Neural progenitor cell (in vitro differentiated cells): ENCODE measurements at places on chromosomes 1 and 21.

DNA sequence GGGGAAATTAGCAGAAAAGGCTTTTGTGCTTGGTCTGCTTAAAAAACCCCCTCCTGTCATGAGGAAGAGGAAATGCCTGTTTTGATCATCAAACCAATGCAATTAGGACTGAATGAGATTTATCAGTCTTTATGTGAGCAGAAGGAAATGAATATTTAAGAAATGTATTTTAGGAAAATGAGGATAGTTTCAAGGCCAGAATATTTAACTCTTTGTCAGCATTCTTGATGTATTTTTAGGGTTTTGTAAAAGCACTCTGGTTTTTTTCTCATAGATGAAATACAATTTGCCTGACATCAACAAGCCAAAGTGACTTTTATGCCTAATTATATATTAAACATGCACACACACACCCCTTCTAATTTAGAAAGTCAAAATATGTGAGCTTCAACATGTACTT, 213.8 kb downstream of the GRIK1 start:
- no peak overlapping the region for H3K4me3 ChIP-seq
- no peaks in the 10 kb centered on the region for H3K36me3 ChIP-seq
- H3K27ac ChIP-seq, result no peak overlapping the region

- H3K27ac ChIP-seq, result no peak overlapping the region
- H3K4me3 ChIP-seq, result no peak overlapping the region
- H3K4me1 ChIP-seq, result no peaks in the 10 kb centered on the region
These were observed 16.2 kb downstream of the LAPTM5 start for GRCh38 chr1:30741239-30741894.

DNA sequence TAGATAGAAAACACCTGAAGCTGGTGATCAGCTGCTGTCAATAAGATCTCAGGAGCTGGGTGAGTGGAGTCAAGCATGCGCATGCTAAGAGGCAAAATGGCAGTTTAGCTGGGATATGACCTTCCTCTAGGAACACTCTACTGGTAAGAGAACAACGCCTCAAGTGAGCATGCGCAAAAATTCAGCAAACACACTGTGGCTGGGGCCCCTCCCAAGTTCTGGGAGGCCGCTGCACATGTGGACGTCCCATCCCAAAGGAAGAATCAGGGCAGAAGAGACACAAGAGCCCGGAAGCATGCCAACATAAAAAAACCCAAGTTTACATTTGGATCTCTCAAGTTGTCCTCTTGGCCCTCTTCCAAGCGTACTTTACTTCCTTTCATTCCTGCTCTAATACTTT, 126.3 kb upstream of the F3 start:
- no peaks in the 10 kb centered on the region for H3K27me3 ChIP-seq
- no peak for DNase-seq
- H3K27ac ChIP-seq, result no peak overlapping the region
- no peak overlapping the region for H3K4me3 ChIP-seq
- H3K4me1 ChIP-seq, result peaks cover 3% of the 10 kb centered on the region

- H3K27me3 ChIP-seq, result no peaks in the 10 kb centered on the region
- no peak for DNase-seq
- H3K27ac ChIP-seq, result no peak overlapping the region
- no peaks in the 10 kb centered on the region for H3K4me1 ChIP-seq
These were observed 130.0 kb upstream of the BMP8A start for GRCh38 chr1:39361446-39361845.

GRCh38 chr1:207191776-207192175, 87.7 kb downstream of the C4BPA start:
- H3K27me3 ChIP-seq, result no peaks in the 10 kb centered on the region
- H3K4me3 ChIP-seq, result no peak overlapping the region
- no peak overlapping the region for H3K27ac ChIP-seq
- DNase-seq, result no peak

GRCh38 chr21:15592271-15592860, 137.4 kb upstream of the USP25 start:
- H3K27ac ChIP-seq, result no peak overlapping the region
- DNase-seq, result peak; percentile 25
- H3K4me1 ChIP-seq, result no peaks in the 10 kb centered on the region
- no peaks in the 10 kb centered on the region for H3K27me3 ChIP-seq
- no peak overlapping the region for H3K4me3 ChIP-seq

- DNase-seq, result no peak
- H3K27me3 ChIP-seq, result no peaks in the 10 kb centered on the region
- H3K4me3 ChIP-seq, result no peak overlapping the region
- no peak overlapping the region for H3K27ac ChIP-seq
- H3K36me3 ChIP-seq, result no peaks in the 10 kb centered on the region
These were observed 154.6 kb downstream of the RGS7 start for GRCh38 chr1:241202401-241202800.

DNA sequence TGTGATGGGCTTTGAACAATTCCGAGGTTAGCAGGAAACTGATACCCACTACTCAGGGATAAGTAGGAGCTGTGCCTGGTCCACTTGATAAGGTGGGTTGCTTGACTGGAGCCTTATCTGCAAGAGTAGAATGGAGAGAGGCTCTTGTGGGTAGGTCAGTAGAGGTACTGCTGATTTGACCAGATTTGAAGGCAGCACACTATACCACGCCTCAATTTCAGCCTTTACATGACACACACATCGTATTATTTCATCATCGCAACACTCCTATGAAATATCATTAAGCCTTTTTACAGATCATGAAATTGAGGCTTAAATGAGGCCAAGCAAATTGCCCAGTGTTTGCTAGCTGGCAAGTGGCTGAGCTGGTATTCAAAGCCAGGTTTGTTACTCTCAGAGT, 69.6 kb downstream of the KCNJ15 start:
- H3K27ac ChIP-seq, result no peak overlapping the region
- H3K4me1 ChIP-seq, result peaks cover 6% of the 10 kb centered on the region

GRCh38 chr1:92792340-92792782, 7.5 kb upstream of the EVI5 start:
- H3K36me3 ChIP-seq, result no peaks in the 10 kb centered on the region
- H3K27ac ChIP-seq, result peak overlapping the region; percentile 20
- no peak overlapping the region for H3K4me3 ChIP-seq
- H3K27me3 ChIP-seq, result no peaks in the 10 kb centered on the region
- peak; percentile 50 for DNase-seq

DNA sequence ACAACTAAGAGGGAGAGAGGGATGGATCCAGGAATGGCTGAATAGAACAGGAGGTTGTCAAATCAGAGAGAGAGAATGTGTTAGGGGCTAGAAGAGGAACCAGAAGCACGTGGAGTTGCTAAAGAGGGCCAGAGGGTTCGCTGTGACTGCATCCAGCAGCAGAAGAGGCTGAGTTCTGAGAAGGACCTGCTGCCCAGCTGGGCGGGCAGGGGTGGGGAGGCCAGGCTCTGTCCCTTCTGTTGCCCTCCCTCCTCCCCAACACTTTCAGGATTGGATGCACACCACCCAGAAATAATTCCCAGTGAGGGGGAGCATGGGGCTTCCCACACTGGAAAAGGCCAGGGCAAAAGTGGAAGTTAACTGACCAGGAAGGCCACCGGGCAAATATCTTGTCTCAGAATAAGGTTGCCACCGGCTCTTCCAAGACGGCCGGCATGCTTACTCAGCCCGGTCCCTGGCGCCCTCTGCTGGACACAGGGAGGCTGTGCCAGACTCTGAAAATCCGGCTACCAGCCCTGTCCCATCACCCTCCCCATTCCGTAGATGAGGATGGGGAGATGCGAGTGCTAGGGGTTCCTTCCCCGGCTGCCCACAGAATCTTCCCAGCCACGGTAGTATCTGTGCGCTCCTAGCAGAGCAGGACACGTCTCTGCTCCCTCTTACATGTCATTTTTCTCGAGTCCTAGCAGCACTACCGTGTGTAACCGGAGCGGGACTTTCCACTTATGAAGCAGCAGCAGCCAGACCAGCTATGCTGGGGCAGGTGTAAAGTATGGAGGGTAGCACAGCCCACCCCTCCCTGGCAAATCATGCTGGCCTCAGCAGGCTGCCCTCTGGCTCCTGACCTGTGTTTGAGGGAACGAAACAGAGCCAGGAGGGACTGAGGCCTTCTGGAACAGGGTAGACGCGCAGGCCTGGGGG, 46.8 kb upstream of the A3GALT2 start:
- H3K36me3 ChIP-seq, result no peaks in the 10 kb centered on the region
- no peak overlapping the region for H3K27ac ChIP-seq
- H3K4me1 ChIP-seq, result peaks cover 41% of the 10 kb centered on the region
- DNase-seq, result peak; percentile 93
- no peaks in the 10 kb centered on the region for H3K27me3 ChIP-seq
- no peak overlapping the region for H3K4me3 ChIP-seq

- H3K27ac ChIP-seq, result no peak overlapping the region
- no peaks in the 10 kb centered on the region for H3K36me3 ChIP-seq
- peak; percentile 58 for DNase-seq
- peaks cover 26% of the 10 kb centered on the region for H3K4me1 ChIP-seq
These were observed 4.7 kb downstream of the SH2D5 start for GRCh38 chr1:20727746-20728316.

- no peak overlapping the region for H3K4me3 ChIP-seq
- H3K4me1 ChIP-seq, result peaks cover 30% of the 10 kb centered on the region
- H3K27me3 ChIP-seq, result no peaks in the 10 kb centered on the region
- no peak overlapping the region for H3K27ac ChIP-seq
- no peaks in the 10 kb centered on the region for H3K36me3 ChIP-seq
These were observed 91.6 kb upstream of the UBE2U start for GRCh38 chr1:64111787-64112186.

- peaks cover 93% of the 10 kb centered on the region for H3K27me3 ChIP-seq
- no peak overlapping the region for H3K27ac ChIP-seq
- DNase-seq, result no peak
- peaks cover 5% of the 10 kb centered on the region for H3K4me1 ChIP-seq
- H3K36me3 ChIP-seq, result no peaks in the 10 kb centered on the region
These were observed 450 bp upstream of the CR2 start for GRCh38 chr1:207453710-207454045.

- no peaks in the 10 kb centered on the region for H3K4me1 ChIP-seq
- H3K27me3 ChIP-seq, result no peaks in the 10 kb centered on the region
- DNase-seq, result peak; percentile 38
- no peaks in the 10 kb centered on the region for H3K36me3 ChIP-seq
- no peak overlapping the region for H3K4me3 ChIP-seq
These were observed 425.5 kb downstream of the KCTD3 start for GRCh38 chr1:215992620-215993019.

DNA sequence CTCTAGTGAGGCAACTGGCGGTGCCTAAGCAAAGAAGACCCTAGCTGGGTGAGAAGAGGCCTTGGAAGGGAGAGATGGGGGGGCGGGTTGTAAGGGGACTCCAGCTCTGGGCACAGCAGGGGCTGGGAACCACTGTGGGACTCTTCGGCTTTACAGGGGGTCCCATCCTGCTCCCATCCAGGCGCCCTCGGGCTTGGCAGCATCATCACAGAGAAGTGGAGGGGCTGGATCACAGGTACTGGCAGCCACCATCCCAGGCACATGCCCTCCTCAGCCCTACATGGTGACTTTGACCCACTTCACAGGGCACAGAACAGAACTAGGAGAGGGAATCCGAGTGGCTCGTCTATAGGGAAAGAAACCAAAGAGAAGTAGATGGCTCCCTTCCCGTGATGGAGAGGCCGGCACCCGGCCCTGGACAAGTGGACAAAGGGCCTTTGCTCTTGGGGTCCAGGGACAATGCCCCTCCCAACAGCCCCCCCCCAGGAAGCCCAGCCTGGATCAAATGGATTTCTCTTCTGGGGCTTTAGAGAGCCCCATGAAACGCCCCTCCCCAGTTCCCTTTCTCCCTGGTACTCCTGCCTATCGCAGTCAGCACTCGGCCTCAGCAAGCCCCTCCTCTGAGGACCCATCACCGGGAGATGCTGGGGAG, 54.0 kb upstream of the ECE1 start:
- peak overlapping the region; percentile 71 for H3K4me3 ChIP-seq
- no peaks in the 10 kb centered on the region for H3K36me3 ChIP-seq
- peaks cover 12% of the 10 kb centered on the region for H3K4me1 ChIP-seq
- DNase-seq, result no peak

GRCh38 chr21:35850542-35851103, 209.7 kb downstream of the SETD4 start:
- H3K4me3 ChIP-seq, result no peak overlapping the region
- H3K36me3 ChIP-seq, result no peaks in the 10 kb centered on the region
- H3K27ac ChIP-seq, result no peak overlapping the region
- H3K27me3 ChIP-seq, result no peaks in the 10 kb centered on the region
- no peak for DNase-seq

GRCh38 chr1:8603220-8603616, 214.2 kb downstream of the RERE start:
- no peak overlapping the region for H3K4me3 ChIP-seq
- H3K36me3 ChIP-seq, result no peaks in the 10 kb centered on the region
- no peak for DNase-seq
- no peak overlapping the region for H3K27ac ChIP-seq
- no peaks in the 10 kb centered on the region for H3K27me3 ChIP-seq

DNA sequence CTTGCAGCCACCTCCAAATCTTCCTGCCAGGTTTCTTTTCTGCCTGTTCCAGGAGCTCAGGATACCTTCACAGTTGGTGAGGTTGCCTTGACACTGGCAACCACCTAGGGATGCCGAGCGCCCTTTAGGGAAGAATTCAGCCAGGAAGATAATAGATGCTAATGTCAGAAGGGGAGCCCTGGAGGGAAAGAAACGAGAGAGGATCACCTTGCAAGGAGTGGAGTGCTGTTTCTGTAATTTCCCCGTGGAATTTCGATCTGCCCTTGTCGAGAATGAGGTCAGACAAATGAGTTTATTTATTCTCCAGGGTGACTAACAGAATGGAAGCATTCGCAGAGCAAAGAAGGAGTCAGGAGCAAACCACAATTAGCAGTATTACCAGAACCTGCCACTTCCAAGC, 315.8 kb upstream of the KAZN start:
- no peaks in the 10 kb centered on the region for H3K36me3 ChIP-seq
- no peak for DNase-seq
- peaks cover 15% of the 10 kb centered on the region for H3K4me1 ChIP-seq
- peaks cover 8% of the 10 kb centered on the region for H3K27me3 ChIP-seq

DNA sequence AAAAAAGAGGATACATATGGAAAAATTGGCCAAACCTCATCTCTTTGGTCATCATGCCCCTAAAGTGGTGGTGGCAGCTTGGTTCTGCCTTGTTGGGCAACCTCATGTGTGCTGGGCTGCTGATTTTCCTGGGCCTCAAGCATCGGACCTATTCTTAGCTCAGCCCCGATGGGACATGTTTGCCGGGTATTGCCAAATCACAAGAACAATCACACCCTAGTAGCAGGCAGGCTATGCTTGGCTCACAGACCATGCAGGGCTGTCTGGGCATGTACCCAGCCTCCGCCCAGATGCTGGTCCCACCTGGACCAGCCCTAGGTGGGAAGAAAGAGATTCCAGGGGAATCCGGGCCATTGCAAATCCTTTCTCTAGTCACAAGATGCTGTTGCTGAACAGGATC, 189.4 kb upstream of the FGGY start:
- H3K36me3 ChIP-seq, result no peaks in the 10 kb centered on the region
- no peak overlapping the region for H3K4me3 ChIP-seq

DNA sequence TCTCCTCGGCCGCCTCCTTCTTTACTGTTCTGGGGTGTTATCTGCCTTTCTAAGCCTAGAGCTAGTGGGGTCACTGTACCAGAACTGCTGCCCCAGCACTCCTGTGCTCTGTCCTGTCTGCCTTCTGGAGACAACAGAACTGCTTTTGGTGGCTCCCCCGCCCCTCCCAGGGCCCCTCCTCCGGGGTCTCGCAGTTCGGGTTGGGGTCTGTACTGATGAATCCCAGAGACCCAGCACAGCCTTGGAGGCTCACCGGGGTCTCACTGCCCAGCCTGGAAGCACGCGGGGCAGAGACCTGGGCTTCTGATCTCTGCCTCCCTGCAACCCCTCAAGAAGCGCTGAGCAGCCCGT, 3.2 kb upstream of the PLEKHA6 start:
- peak; percentile 38 for DNase-seq
- H3K36me3 ChIP-seq, result no peaks in the 10 kb centered on the region
- H3K27me3 ChIP-seq, result peaks cover 41% of the 10 kb centered on the region
- H3K4me1 ChIP-seq, result peaks cover 21% of the 10 kb centered on the region
- H3K27ac ChIP-seq, result no peak overlapping the region
- no peak overlapping the region for H3K4me3 ChIP-seq
